NCI-H1417 (cell line): ENCODE measurements at places on chromosomes 5 and 9.

DNA sequence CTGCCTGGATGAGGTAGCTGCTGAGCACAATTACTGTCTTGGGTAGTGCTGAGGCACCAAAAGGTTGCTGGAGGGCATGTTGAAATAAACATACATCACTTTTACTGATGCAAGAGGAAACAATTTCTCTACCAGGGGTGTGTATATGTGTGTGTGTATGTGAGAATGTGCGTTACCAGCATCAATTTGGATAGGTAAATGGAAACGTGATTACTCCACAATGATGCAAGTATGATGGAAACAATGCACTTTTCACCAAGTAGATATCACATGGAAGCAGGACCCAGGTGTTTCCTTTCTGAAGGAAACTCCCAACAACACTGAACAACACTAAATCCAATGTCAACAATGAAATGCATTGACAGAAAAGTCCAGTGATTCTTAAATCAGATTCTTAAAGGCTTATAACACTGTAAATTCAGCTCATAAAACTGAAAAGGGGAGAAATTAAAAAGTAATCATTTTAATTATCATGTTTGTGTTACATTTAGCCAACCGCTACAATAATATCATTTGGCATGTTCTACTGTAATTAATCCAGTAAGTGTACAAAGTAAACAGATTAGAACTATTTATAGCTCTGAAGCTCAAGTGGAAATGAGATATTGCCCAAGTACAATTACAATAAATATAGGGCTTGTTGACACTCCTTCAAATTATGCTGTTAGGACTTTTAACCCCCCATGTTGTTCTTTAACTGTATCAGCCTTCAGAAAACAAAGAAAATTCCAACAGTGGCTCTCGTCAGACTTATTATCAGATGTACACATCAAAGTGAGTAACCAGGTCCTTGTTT, 25.3 kb downstream of the YIPF5 start:
- DNase-seq: peak; percentile 83

DNA sequence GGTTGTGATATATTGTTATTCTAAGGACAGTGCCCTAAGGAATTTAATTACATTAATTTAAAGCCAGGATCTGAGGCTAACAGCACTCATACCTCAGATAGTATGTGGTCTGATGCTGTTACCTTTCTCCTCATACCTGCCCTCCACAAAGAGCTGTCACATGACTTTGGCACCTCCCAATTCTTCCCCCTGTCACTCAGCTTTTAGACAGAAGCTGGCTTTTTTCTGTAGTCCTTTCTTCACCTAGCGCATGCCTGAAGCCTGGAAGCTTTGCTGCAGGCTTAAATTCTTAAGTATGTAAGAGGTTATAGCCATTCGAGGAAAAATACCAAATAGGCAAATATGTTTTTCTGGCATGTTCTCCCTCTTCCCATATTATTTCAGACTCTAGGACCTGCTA, 61.0 kb upstream of the ADAMTS19 start:
- no peak for DNase-seq

DNA sequence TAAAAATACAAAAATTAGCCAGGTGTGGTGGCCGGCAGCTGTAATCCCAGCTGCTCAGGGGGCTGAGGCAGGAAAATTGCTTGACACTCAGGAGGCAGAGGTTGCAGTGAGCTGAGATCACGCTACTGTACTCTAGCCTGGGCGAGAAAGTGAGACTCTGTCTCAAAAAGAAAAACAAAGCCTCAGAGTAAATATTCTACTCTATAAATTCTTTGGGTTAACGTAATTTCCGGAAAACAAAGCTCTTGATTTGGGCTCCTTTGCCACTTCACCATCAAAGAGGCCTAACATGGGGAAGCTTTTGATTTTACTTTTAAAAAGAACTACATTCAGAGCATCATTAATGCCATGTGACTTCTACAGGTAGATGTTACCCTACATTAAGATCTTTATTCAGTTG, 103.1 kb downstream of the SERINC5 start:
- no peak for DNase-seq

- DNase-seq: no peak
Measured at GRCh38 chr5:4758550-4758949, 381.6 kb upstream of the ADAMTS16 start.
